Lung microvascular endothelial cell (primary cell): ENCODE measurements at places on chromosomes 4 and X. TPM values are rescaled to one million over a fixed set of nuclear protein-coding genes. Genes with fewer than 3 reads are reported as not detected.

DNA sequence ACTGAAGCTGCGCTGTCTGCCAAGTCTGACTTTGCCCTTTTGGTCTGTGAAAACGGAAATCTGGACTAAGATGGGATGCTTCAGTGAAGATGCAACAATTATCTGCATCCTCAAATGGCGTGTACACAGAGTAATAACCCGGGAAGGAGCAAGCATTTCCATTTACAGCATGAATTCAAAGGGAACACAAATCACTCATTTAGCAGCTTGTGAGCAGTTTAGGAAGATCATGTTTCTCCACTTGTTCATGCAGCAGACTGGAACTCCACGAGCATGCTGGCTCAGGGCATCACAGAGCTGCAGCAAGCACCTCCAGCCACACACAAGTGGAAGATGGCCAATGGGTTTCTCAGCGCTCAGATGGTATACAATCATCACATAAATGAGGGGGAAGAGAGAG lies 175.5 kb downstream of the NLGN4X start:
- DNase-seq = no peak

- peak; percentile 13 for DNase-seq
Observed at GRCh38 chrX:112636288-112636687, 43.5 kb downstream of the LHFPL1 start.

- no peak for DNase-seq
Observed at GRCh38 chr4:83929550-83929949, 393.6 kb downstream of the GPAT3 start.

The ARHGAP6 gene
- total RNA-seq = under 0.01 and 0.22 TPM in 2 replicates

The GLRB gene
- total RNA-seq = 9.6 and 29.4 TPM in 2 replicates

The WFS1 gene
- total RNA-seq = 42.1 and 107 TPM in 2 replicates

The ARSJ gene
- 12.4 and 13.9 TPM in 2 replicates for total RNA-seq

The SMR3B gene
- not detected in 2 replicates for total RNA-seq

GRCh38 chrX:71910986-71911730 lies 513 bp downstream of the NHSL2 start:
- DNase-seq = no peak

DNA sequence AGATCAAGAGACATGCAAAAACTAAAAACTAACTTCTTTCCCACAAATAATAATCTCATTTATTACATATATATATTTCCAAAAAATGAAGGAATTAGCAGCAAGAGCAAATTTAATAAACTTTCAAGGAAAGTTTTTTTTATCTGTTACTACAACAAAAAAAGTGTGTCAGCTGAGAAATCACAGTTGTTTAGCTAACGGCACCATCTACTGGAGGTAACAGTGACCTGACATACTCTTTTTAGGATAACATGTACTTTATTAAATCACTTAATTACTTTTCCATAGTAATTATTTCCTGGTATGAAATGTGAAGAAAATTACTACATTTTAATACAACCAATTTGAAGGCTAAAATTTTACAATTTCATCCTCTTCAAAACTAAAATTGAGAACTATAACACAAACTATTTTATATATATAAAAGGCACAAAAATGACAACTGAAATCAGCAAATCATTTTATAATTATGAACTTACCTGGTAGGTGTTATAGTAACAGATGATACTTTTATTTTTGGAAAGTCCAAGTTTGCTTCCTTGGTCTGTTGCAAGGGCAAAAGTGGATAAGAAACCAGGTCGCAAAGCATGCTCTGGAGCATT lies 9.1 kb downstream of the LAMTOR3 start:
- peak; percentile 61 for DNase-seq

The TDO2 gene
- not detected in 2 replicates for total RNA-seq

- no peak for DNase-seq
Observed at GRCh38 chr4:11228530-11228929, 200.2 kb downstream of the HS3ST1 start.

The SYNPO2 gene
- total RNA-seq = 0.20 and 0.22 TPM in 2 replicates

The SRPK3 gene
- under 0.01 and 0.40 TPM in 2 replicates for total RNA-seq
